ENCODE measurements at places on chromosomes 7 and 10.

DNA sequence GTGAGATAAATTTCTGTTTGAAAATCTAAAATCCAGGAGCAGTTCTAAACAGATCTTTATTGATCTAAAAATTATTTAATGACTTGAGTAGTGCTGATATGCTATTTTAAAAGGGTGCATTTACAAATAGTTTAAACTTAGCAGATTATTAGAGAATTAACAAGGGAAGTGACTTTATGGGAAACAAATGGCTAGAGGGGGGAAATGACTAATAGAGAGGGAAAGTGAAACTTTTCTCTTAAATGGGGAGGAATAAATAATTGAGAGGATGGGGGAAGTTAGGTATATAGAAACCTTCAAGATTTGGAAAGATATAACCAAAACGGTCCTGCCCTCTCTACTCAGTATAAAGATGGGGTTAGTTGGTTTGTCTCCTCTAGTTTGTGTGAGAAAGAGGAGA lies 90.1 kb upstream of the ARMC3 start:
- DNase-seq, result no peak

GRCh38 chr10:90779548-90779947 lies 78.3 kb downstream of the HTR7 start:
- no peak for DNase-seq

DNA sequence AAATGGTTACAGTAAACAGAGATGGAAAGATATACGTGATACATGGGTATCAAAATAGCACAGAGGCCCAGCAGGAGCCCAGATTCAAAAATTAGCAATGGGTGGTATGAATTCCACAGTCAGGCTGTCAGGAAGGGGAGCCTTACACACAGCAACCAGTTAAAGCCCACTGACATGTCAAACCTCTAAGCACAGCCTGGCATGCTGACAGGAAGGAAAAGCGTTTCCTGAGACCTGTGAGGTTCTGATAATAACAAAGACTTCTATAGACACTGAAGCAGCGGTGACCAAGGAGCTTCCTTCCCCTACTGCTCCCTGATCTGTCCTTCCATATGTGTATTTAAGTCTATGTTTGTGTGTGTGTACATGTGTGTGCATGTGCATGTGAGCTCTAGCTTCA lies 89.9 kb downstream of the PHYHIPL start:
- DNase-seq, result no peak

DNA sequence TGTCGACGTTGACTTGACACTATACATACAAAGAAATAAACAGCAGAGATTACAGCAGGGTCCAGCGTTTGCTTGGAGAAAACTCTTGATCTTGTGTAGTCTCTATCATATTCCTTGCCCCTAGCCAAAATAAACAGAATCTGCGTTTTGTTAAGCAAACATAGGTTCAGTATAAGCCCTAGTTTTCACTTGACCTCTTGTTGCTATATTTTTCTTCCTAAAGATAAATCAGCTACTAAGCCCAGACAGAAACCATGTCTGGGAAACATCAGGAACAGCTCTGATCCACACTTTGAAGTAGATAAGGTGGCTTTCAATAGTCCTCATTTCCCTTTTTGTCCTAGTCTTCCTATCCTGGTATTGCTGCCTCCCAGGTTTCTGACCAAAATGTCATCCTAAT lies 328.2 kb upstream of the MAGI2 start:
- no peak for DNase-seq

DNA sequence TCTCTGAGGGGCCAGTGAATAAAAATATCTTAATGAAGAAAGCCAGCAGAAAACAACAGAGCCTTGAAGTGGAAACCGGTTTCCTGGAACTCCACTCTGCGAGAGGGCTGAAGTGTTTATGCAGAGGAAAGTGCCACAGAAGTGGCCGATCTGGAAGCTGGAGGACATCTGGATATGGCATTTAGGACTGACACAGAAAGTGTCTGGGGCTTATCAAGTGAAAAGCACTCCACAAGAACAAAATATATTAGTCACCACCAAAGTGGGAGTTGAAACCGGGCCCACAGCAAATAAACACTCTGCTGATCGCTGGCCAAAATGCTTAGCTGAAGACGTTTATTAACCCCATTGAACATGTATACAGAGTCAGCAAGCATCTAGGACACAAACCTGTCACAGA lies 7.8 kb downstream of the NOD1 start:
- no peak for DNase-seq

DNA sequence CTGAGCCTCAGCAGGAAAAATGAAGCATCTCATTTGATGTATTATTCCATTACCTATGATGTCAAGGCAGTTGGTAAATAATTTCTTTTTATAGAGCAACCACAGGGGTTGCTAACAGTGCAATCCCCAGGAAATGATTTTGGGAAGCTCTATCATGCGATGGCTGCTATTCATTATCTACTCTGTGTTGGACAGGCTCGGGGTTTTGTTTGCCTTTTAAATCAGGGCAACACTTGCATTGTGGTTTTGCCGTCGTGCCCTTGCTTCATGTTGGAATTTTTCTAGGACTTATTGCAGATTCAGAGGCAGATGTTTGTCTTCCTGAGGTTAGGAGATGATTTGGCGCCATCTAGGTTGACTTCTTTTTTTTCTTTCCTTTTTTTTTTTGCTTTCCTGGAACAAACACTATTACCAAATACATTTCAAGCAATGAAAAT lies 128.4 kb downstream of the BICC1 start:
- no peak for DNase-seq

- no peak for DNase-seq
These were observed 181.4 kb downstream of the IPMK start for GRCh38 chr10:58086144-58086762.

- no peak for DNase-seq
These were observed 233.7 kb downstream of the ADK start for GRCh38 chr10:74384615-74385183.

DNA sequence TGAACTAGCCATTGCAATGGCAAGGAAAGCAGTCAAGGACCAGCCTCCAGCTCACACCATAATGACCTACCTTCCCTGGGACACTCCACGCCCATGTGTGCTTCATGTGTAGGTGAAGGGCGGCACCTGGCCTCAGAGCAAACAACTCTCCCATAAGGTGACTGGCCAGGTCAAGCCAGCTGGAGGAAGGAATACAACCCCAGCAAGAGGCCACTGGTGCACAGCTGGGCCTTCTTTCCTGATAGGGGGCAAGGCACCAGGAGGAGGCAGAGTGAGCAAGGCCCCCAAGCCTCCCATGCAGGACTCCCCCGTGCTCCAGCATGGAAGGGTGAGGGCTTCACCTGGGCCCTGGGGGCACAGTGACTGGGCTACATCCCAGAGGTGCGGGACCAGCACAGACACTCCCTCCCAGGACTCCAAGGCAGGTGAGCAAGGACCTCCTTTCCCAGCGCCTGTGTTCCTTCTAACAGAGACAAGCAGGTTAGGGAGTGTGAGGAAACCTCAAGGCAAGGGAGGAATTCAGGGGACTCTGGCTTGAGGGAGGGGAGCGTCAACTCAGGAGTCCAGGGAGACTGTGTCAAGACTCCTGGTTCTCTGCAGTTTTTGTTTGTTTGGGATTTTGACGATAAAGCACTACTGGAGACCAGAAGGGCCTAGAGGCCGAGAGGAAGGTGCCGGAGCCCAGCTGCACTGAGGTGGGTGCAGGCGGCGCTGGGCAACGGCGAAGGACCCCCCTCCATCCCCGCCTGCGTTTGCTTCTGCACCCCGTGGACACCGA lies 1.7 kb downstream of the PTPRN2 start:
- DNase-seq, result no peak

GRCh38 chr10:62019013-62019684 lies 117.7 kb downstream of the ARID5B start:
- DNase-seq, result no peak

GRCh38 chr7:76023002-76023401 lies 24.8 kb downstream of the STYXL1 start:
- DNase-seq, result no peak

GRCh38 chr10:34526758-34527730 lies 288.1 kb downstream of the PARD3 start:
- DNase-seq, result no peak

DNA sequence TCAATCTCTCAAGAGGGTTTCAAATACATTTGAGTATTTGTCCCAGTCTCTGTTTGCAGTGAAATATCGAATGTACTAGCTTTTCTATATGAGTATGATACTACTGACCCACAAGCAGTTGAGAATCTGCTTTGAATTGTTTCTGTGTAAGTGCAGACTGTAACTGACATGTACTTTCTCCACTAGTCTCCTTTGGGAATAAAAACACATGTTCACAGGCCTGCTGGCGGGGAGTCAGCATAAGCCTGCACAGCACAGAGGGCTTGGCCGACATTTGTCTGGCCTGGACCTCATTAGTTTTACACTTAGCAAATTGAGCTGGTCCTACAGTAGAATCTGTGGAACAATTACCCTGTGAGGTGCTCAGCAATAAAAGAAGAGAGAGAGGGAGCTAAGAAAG lies 72.6 kb downstream of the ITGB8 start:
- DNase-seq, result no peak

DNA sequence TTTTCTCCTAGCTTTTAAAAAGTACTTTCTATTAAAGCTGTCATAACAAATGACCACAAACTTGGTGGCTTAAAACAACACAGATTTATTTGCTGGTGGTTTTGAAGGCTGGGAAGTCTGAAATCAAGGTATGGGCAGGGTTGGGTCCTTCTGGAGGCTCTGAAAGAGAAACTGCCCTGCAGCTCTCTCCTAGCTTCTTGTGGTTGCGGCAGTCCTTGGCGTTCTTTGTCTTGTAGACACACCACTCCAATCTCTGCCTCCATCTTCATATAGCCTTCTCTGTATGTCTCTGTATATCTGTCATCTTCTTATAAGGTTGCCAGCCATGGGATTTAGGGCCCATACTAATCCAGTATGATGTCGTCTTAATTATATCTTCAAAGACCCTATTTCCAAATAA lies 79.4 kb upstream of the PRR15 start:
- DNase-seq, result no peak

DNA sequence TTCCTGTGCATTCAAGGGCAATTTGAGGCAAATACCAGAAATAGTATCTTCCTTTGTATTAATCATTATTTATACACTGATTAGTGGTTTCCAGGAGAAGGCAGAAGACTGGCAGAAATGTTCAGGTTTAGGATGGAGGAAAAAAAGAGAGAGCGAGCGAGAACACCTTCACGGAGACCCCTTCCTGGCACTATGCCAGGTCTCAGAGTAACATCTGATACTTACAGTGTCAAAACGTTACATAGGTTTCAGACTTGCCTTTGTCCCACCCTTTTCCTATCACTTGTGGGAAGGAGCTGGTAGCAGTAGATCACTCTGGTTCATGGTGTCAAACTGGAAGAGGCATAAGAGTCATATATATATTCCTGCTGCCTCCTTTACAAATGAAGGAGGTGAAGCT lies 652 bp downstream of the OR2A12 start:
- no peak for DNase-seq

GRCh38 chr7:105320896-105321295 lies 67.8 kb downstream of the SRPK2 start:
- no peak for DNase-seq

- no peak for DNase-seq
These were observed 139.3 kb downstream of the CAMK1D start for GRCh38 chr10:12488626-12489025.

DNA sequence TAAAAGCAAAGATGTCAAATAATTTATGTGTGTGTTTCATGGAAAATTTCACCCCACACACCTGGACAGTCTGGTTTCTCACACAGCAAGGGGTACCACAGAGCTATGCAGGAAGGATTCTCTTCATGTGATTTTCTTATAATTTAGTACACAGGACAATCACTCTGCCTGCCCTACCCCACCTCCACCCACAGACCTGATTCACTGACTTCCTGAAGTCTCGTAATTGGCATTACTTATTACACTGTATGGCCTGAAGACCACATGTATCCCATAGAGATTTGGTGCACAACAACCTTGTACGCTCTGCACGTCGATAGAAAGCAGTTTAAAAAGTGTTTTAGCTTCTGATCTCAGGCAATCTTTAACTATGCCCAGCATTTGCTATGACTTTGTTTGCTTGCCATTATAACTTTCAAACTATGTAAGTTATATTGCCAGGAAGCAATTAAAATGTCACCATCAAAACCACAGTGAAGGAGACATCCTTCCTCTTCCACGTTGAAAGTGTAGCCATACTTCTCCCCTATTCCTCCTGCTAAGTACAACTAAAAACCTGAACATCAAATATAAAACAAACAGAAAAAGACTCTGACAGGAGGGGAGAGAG lies 279.4 kb upstream of the IMMP2L start:
- DNase-seq, result no peak

- peak; percentile 8 for DNase-seq
These were observed 40.2 kb downstream of the SND1 start for GRCh38 chr7:127692200-127692599.

- peak; percentile 10 for DNase-seq
These were observed 429.0 kb upstream of the MTPN start for GRCh38 chr7:136405931-136406777.

DNA sequence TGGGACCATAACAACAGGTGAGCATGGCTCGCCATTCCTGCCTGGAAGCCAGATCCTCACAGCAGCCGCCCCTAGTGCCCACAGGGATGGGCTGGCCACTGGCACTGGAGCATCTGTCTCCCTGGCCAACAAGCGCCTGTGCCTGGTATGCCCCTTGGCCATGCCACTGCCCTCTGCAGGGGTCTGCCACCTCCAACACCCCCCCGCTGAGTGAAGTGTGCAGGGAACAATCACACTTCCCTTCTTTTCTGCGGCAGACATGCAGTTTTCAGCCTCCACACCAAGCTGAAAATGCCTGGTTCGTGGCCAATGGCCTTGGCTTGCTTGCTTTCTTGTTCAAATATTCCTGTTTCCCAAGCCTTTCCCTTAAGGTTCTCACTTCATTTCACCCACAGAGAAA lies 50.7 kb downstream of the HSPA12A start:
- no peak for DNase-seq

GRCh38 chr10:49128854-49129253 lies 5.0 kb downstream of the FAM170B start:
- DNase-seq, result no peak

DNA sequence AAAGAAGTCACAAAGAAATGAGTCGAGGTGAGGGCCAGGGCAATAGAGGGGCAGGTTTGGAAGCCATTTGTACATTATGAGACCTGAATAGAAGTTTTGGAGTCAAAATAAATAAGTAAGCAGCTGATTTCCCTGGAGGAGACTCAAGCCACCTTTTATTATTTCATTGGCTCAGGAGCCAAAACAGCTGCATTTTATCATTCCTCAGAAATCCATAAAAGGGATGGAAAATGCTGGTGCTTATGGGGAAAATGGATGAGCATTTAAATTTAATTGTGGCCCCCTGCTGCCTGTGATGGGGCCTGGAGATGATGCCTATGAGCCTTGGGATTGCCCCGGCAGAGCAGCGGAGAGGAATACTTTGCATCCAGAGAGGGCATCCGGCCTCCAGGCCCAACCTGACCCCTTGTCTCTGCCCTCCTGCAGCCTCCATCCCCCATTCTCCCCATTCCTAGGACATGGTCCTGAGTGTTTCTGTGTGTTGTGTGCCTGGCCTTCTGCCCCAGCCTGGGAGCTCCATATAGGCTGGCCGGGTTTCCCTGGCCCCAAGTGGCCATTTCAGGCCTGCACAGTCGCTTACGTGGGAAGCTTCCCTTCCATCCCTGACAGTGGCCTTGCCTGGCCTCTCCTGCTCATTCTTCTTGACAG lies 296.8 kb upstream of the ZMIZ1 start:
- DNase-seq, result no peak

Data from GM12892 (cell line).